ENCODE measurements at places on chromosomes 16 and 17.

DNA sequence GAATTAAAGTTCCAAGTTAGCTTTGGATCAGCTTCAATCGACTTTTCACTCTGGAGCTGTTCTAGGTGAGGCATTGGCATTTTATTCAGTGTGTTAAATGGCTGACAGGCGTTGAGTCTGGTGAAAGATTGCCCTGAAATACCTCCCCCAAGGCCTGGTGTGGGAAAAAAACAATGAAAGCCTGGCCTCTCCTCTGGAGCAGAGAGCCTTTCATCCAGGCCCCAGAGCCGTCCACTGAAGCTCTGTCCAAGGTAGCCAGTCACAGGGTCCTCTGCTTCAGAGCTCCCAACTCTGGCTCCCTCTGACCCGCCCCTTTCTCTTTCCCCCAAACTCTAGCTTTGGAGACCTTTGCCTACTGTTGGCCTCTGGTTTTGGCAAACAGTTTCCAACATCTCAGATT, 123.6 kb upstream of the CRHR1 start:
- DNase-seq = no peak

DNA sequence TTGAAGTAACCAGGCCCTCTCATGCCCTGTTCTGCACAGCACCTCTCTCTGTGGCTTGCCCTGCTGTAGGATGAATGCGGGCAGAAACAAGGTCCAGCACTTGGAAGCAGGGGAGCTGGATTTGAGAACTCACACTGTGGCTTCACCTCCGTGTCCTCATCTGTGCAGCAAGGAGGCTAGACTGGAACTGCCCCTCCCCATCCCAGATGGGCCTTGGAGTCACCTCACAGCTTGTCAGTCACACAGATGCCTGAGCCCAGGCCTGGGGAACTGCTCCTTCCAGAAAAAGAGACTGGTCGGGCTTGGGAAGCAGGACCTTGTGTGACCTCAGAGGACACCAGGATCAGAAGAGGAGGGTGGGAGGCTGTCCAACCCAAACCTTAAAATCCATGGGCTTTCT, 180.8 kb downstream of the CCT6B start:
- no peak for DNase-seq

GRCh38 chr16:87723226-87723623, 42.6 kb downstream of the KLHDC4 start:
- DNase-seq = no peak

- peak; percentile 76 for DNase-seq
Observed at GRCh38 chr17:49880291-49881053, 32.6 kb upstream of the TAC4 start.

DNA sequence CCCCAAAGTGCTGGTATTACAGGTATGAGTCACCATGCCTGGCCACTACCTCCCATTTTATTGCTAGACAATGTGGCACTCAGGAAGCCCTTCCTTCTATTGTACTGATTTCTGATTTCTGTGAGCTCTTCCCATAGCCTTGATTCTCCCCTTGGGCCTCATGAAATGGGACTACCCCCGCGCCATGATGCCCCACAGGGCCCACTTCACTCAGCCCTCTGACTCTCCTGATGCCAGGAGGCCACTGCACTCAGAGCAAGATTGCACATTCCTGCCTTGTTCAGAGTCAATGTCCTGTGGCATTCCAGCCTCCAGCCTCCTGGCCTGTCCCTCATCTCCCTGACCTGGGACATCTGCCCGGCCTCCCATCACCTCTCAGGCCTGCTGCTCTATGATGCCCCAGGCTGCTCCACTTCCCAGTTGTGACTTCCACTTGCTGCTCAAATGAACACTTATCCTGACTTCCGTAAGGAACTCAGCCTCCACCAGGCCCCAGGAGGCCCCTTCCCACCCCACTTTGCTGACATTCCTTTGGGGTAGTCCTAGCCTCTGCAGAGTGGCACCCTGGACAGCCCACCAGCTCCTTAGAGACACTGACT, 66.6 kb upstream of the KSR1 start:
- no peak for DNase-seq

DNA sequence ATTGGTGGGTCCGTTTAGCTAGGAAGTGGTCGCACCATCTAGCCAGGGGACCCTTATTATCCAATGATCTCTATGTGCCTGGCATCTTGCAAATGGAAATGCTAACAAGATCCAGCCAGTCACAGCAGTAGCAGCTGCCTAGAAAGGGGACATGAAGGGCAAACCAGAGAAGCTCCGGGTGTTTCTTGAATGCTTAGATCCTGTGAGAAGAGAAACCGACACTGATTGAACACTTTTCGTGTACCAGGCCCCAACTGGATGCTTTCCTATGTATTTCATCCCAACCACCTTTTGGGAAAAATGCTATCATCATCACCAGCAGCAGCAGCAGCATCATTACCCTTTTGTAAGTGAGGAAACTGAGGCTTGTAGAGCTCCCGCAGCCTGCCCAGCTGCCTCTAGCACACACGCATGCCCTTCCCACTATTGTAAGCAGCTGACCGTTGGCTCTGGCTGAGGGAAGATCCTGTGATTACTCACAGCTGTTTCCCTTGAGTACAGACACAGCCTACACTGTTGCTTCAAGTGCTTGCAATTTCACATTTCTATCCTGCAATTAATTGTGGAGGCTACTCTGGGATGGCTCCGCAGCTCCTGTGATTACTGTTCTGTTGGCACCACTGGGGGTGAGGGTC, 180.7 kb upstream of the CACNG5 start:
- no peak for DNase-seq

GRCh38 chr17:45451131-45451530, 18.5 kb upstream of the ARHGAP27 start:
- no peak for DNase-seq

GRCh38 chr16:79816081-79816497, 215.6 kb upstream of the MAF start:
- no peak for DNase-seq

DNA sequence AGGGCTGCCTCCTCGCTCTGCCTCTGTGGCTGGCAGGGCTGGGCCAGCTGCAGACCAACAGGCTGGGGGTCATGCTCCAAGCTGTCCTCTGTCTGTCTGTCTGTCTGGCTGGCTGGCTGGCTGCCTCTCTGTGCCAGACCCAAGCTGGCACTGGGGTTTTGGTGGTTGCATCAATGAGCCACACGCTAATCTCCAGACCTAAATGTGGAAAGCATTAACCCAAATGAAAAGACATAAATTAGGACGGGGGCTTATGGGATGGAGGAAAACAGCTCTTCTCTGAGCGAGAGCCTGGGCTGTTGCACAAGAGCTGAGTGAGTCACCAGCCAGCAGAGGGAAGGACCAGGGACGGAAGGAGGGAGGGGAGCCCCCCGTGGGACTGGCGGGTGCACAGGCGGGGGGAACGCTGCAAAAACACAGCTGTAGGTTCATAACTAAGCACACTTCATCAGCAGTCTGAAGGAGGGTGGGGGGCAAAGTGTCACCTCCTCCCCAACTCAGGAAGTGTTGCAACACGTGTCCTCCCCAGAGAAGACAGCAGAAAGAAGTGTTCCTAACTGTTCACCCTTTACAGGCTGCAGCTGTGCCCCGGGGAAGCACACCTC, 83.4 kb downstream of the GAS7 start:
- DNase-seq = no peak

DNA sequence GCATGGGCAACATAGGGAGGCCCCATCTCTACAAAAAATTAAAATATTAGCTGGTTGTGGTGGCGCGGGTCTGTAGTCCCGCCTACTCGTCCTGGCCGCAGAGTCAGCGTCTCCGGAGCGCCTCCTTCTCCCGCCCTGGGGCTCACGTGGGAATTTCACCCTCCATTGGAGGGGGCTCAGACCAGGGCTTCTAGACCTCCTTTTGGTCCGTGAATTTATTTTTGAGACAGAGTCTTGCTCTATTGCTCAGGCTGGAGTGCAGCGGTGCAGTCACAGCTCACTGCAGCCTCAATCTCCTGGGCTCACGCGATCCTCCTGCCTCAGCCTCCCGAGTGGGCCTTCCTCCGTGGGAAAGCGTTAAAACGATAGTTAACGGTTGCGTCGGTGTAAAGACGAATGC, 394 bp upstream of the NME4 start:
- peak; percentile 44 for DNase-seq

DNA sequence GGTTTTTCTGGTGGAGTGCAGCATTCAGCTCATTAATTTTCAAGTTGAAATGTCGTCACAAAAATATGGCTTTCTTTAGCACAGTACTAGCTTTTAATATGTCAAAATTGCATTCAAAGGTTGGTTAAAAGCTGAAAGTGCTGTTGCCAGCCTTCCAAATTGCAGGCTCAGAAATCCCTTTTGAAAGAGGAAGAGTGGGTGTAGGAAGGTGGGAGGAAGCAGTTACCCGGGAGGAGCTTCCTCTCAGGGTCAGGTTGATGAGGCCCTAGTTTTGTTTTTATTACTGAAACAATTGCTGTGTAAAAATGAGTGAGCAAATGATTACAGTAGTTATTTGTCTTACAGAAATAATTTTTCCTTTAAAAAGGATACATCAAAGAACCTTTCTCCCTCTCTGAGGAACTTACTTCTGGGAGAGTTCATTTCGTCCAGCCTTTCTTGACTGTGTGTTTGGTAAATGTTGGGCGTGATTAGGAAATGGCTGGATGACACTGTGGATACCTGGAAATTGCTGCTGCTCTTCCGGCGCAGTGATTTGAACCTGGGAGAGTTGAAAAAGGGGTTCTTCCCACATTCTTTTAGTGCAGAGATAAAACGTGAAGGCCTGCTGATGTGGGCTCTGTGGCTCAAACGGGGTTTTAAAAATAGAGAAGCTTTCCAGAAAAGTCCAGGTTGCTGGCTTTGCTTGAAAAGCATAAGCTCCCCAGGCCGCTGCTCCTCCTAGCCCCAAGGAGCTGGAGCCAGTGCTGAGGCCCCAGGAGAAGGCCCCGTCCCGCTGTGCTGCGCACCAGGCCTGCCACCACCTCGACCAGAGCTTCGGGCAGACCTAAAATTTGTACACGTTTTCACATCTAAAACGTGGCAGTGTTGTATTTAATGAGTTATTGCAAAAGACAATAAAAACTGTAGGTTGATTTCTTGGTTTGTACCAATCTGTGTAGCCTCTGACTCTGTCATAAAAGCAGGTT, 41.7 kb downstream of the SEC14L1 start:
- no peak for DNase-seq

DNA sequence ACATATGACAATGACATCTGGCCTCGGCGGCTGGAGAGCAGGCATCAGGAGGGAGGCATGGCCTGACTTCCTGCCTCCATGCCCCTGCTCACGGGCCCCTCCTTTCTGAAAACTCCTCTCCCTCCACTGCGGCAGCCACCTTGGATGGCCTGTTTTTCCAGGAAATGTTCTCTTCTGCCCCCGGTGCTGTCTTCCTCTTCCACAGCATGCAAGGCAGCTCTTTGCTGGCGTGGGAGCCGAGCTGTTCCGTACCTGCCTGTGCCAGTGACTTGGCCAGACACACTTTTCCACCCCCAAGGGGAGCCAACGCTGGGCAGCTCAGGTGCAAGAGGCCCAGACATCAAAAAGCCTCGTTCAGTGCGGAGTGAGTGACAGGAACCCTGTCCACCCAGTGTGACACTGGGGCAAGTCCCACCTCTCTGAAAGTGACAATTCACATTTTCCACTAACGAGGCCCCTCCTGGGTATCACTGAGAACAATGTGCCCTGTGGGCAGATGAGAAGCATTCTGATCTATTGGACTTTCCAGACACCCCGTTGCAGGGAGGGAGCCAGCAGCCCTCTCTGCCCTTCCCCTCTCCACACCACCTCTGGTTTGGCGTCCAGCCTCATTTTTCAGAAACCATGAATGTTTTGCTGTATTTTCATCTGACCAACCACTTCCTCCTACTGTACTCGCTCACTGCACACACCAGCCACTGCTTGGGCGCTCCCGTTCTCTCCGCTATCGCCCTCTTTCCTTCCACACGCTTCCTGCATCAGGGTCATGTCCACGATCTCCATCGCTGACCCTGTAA, 31.2 kb downstream of the NSMCE1 start:
- DNase-seq = no peak

DNA sequence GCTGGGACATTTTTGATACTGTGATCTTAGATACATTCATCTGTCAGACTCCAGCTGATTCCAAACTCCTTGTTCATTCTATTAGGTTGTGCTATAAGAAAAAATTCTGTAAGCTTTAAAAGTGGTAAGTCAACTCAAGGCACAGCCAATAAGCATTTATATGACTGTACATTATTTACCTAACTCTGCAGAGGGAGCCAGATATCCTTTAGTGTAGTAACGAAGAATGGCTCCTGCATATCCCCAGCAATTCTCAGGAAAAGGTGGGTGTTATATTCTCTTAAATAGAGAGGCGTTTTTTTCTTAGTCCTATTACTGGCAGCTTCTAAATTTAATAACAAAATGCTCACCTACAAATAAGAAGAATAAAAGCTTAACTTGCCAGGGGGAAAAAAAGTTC, 374.3 kb upstream of the GOT2 start:
- no peak for DNase-seq

DNA sequence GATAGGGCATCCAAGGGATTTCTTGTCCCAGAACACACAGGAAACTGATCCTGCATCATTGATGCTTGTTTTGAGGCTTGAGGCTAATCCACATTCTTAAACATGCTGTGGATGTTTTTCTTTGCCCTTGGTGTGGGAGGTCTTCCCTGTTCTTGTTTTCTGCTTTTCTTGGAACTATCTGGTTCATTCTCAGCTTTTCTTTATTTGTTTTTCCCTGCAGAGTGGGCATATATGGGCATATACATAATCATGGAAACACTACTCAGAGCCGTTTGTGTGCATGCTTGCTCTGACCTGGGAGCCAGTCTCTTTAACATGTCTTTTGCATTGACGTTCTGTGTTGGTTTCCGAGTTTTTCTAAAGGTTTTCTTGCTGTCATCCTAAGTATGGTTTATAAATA, 300.0 kb downstream of the SNX29 start:
- no peak for DNase-seq

DNA sequence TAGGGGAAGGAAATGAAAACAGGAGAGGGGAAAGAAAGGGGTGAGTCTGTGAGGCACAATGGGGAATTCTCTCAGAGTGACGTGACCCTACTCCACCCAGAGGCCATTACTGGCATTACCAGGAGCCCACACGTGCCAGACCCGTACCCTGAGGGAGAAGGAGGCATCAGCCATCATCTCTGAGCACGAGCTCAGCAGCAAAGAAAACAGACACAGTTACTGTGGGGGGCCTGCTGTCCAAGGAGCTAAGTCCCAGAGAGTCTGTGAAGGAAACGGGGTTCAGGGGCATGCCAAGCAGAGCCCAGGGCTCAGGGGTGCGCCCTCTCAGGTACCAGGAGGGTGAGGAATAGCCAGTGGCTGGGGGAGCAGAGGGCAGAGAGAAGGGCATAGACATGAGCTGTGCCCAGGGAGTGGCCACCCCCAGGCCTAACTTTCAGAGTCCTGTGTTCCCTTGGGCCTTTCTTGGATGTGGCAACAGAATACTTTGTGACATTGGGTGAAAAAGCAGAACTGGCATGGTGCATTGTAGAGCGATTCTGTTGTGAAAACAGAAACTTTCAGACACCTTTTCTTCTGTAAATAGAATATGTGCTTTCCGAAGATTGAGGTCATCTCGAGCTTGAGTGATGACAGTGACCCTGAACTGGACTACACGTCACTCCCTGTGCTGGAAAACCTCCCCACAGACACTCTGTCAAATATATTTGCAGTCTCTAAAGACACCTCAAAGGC, 11.3 kb downstream of the TAF1C start:
- peak; percentile 70 for DNase-seq

GRCh38 chr17:26963163-26963503, 330.8 kb upstream of the WSB1 start:
- DNase-seq = no peak

Data from neural crest cell (in vitro differentiated cells).